ENCODE measurements at places on chromosomes 6 and 20. TPM values are rescaled to one million over a fixed set of nuclear protein-coding genes. Genes with fewer than 3 reads are reported as not detected.

GRCh38 chr6:42511803-42512422 lies 51.9 kb upstream of the UBR2 start:
- no peak for DNase-seq

- DNase-seq = no peak
Observed at GRCh38 chr6:14384175-14384949, 266.8 kb downstream of the CD83 start.

DNA sequence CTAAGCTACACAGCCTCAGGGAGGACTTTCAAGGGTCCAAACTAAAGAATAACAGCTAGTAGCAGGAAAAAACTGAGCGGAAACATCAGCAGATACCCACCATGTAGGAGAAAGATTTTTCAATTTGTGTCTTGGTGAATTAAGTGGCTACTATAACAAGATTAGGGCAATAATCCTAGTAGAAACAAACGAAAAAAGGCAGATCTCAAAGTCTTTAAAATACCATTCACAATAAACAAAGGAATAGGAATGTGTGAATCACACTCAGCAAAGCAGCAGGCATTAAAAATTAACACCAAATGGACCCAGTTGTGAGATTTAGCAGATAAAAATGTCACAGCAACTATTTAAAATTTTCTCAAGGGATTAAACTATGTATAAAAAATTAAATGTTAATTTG lies 761.2 kb downstream of the TENT5A start:
- DNase-seq = no peak

DNA sequence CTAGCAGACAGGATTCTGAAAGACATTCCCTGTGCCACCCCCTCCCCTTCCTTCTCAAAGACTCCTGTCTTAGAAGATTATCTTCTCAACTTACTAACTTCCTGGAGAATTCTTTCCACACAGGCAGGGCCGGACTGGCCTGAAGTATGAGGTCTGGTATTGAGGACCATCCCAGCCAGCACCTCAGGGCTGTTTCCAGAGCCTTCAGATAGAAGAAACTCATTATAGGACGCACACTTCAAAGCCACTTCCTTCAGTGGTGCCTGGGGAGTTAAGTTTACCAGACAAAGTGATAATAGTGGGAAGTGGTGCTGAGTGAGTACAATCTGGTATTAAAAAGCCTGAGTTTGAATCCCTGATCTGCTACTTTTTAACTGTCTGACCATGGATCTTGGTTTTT lies 15.6 kb downstream of the KCNS1 start:
- no peak for DNase-seq

DNA sequence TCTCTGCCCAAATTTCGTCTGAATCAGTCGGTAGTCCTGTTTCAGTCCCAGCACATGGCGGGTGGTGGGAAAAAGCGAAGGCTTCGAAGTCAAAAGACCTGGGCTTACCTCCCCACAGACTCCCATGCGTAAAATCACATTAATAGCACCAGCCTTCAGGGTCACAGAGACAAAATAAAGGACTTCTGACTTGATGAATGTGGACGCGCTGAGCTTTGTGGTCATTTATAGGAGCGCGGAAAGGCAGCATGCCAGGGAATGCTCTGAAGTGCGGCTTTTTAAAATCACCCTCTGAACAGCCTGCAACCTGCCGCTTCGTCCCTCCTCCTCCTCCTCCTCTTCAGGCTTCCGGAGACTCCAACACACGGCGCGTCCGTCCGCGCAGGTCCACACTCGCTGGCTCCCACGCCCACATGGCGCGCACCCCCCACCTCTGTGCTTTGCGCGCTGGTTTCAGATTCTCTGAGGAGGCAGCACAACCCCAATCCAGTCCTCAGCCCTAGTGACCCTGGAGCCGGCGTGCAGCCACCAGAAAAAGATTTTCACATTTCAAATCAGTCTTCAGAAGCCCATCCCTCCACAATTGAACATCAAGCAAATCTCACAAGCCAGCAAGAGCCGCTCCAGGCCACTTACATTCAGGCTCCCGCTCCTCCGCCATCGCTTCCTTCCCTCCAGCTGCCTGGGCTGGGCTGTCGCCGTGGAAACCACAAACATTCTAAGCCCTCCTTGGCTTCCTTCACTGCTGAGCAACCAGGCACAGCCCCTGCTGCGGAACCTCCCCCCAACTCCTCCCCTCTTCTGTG lies at the start of gene C6orf118:
Gene C6orf118 (minus strand): TSS at position 680 of the 806 bp plus-strand sequence. CDS start 19 bp downstream, at position 661.
- DNase-seq = no peak

DNA sequence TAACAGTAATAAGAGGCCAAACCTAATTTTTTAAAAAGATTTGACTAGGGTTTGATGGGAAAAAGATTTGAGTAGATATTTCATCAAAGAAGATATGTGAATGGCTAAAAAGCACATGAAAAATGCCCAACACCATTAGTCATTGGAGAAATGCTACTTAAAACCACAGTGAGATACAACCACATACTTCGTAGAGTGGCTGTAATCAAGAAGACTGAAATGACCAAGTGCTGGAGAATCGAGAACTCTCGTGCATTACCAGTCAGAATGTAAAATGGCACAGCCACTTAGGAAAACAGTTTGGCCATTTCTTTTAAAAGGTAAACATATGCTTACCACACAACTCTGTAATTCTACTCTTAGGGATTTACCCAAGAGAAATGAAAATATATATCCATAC lies 175.5 kb downstream of the EYA2 start:
- DNase-seq = no peak

SRF gene
- 38.9 TPM for total RNA-seq

MEI4 gene
- total RNA-seq = not detected

Data from esophagus squamous epithelium (tissue), 5 donors.